ENCODE measurements at places on chromosomes 5 and 9. TPM values are rescaled to one million over a fixed set of nuclear protein-coding genes. Genes with fewer than 3 reads are reported as not detected.

GRCh38 chr9:5947912-5948311, 57.2 kb downstream of the MLANA start:
- no peak for DNase-seq

DNA sequence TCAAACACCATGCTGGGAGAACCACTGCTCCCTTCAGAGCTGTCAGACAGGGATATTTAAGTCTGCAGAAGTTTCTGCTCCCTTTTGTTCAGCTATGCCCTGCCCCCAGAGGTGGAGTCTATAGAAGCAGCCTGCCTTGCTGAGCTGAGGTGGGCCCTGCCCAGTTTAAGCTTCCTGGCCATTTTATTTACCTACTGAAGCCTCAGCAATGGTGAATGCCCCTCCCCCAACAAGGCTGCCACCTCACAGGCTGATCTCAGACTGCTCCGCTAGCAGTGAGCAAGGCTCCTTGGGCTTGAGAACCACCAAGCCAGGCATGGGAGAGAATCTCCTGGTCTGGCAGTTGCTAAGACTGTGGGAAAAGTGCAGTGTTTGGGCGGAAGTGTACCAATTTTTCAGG, 205.5 kb upstream of the PTGER4 start:
- DNase-seq: no peak

DNA sequence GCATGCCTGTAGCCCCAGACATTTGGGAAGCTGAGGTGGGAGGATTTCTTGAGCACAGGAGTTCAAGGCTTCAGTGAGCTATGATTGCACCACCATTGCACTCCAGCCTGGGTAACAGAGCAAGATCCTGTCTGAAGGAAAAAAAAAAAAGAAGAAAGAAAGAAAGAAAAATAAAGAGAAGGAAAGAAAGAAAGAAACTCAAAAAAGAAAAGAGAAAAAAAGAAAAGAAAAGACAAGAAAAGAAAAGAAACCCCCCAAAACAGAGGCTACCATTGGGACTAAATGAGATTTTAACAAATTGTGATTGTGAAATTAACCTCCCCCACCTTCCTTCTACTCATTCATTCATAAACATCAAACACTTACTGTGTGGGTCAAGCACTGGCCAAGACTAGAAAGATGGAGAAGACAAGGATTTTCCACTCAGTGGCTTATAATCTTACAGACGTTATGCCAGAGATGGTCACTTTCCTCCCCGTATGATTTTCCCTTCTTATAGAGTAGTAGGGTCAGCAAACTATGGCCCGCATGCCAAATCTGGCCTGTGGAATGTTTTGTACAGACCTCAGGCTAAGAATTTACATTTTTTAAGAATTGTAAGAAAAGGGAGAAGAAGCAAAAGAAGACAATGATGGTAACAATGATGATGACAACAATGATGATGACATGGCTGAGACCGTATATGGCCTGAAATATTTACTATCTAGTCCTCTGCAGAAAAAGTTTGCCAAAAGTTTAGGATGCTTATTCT, 1.1 kb upstream of the FYB1 start:
- no peak for DNase-seq

GRCh38 chr5:179801304-179802206, 5.1 kb downstream of the MGAT4B start:
- peak; percentile 71 for DNase-seq

- DNase-seq: no peak
Observed at GRCh38 chr9:20650750-20651299, 28.5 kb upstream of the MLLT3 start.

- DNase-seq: no peak
Observed at GRCh38 chr5:17852740-17853139, 218.5 kb downstream of the TAF11L14 start.

GRCh38 chr5:78243639-78244038, 50.9 kb downstream of the AP3B1 start:
- no peak for DNase-seq

The EQTN gene
- not detected for total RNA-seq

The LRRC26 gene
- 0.34 TPM for total RNA-seq

- DNase-seq: peak; percentile 32
Observed at GRCh38 chr9:136409557-136410455, 608 bp downstream of the ENTR1 start.

The ZNF879 gene
- total RNA-seq: 2.3 TPM

GRCh38 chr5:170571875-170572852, 68.3 kb downstream of the KCNIP1 start:
- DNase-seq: peak; percentile 20

Measured in activated T-helper 2 cell treated with anti-CD3 and anti-CD28 coated beads, Interferon-gamma antibody, Interleukin-2, Interleukin-4, amounts not matched to agents 10 μg/mL and 5 μg/mL and 100 μg/mL, durations not matched to agents 14 hours and 24 hours and 36 hours (primary cell).